ENCODE measurements at places on chromosomes 3 and 15.
A peak's percentile ranks its signal among the peaks of the same experiment; 100 is the strongest.

DNA sequence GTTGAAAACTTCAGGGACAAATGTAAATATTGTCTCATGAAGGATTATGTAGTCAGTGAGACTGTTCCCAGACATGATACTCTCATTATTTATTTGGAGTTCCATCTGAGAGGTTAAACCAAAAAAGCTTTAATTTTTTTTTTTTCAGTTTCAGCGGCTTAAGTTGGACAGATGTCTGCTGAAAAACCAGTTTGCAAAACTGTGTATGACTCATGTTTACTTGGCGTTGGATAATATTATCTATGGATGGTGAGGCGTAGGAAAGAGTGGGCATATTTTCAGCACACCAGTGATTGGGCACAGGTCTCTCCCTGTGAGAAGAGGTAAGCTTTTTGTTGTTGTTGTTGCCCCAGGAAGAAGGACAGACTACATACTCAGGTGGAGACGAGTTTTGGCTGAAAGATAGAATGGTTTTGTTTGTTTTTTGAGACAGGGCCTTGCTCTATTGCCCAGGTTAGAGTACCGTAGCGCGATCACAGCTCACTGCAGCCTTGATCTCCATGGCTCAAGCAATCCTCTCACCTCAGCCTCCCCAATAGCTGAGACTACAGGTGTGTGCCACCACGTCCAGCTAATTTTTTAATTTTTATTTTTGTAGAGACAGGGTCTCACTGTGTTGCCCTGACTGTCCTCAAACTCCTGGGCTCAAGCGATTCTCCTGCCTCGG is 16.4 kb upstream of the ANXA2 start:
- no peak for DNase-seq

DNA sequence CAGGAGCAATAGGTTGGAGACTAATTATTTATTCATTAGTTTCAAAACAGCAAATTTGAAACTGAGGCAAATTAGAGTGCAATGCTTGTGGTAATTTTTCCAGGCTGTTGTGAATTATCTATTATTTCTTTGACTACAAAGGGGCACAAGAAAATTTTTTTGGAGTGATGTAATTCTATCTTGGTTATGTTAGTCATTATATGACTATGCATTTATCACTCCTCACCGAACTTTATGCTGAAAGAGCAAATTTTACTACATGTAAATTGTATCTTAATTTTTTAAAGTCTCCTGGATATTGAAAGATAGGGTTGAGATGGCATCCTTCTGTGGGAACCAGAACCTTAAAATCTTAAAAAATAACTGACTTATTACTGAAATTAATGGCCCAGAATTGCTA is 320.0 kb upstream of the ROBO1 start:
- DNase-seq = no peak

DNA sequence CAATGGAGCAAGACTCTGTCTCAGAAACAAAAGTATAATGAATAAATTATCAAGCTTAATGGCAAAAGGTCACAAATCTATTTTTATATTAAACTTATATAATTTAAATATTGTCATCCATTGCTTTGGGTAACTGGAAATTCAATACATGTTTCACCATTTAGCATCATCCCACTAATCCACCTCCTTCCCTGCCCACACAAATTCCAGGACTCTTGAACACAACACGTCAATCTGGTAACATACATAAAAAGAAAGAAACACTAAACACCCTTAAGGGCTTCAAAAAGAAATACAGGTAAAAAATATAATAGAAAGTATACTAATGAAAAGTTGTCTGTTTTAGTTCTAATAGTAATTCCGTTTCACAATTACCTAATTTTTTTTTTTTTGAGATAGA is 149.4 kb downstream of the STAG1 start:
- no peak for DNase-seq

DNA sequence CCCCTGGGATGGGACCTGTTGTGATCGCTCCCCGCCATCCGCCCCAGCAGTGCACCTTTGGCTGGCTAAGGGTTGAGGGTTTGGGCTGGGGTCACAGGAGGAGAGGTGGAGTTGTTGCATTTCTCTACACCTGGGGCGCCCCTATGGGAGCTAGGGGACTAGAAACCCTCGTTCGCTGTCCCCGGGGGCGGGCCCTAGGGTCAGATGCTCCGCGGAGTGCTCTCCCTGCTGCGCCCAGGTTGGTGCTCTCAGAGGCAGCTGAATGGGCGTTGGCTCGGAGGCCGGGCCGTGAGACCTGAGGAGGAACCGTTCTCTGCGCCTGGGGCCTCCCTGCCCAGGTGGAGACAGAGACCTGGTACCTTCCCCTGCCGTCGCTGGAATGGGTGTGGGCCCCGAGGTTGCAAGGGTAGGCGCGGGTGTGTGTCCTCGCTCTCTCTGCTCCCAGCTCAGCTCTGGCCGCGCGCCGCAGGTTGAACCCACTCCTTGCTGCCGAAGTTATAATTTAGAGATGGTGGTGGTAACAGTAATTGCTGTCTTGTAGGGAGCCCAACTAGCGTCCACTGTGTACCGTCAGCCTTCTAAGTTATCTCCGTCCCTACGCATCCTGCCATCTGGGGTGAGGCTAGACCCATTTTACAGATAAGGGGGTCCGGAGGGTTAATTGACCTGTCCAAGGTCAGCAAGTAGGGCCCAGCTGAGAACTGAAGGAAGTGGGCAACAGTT is 965 bp downstream of the FLNB start:
- DNase-seq = no peak

DNA sequence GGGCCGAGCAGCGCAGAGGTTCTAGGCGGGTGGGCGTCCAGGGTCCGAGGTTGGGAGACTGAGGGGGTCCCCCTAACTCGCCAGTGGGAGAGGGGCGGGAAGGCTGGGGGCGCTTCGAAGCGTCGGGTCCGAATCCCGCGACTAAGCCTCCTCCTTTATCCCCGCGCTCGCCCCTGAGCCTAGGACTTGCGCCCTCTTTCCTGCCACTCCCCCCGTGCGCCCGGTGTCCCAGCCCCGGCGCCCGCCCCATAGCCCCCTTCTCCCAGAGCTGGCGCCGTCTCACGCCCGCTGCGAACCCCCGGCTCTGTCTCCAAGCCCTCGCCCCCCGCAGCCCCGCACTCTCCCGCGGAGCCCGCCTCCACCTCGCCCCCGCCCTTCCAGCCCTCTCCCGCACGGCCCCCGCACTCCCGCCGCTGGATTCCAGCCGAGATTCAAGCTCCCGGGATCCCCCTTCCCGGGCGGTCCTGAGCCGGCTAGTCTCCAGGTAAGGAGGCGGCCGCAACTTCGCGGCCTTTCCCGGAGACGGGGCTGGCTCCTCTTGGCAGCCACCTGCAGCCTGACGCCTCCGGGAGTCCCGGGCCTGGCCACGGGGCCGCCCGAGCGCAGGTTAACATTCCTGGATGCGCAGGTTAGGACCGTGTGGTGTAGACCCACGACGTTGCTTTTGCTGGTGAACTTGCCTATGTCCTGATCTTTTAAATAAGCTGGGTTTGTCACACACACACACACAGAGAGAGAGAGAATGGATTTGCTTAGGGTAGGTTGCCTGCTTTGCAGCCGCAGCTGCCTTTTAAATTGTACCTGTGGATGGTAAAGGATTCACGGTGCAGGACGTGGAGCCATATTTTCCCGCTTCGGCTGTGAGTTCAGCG is 563 bp downstream of the PXYLP1 start:
- DNase-seq = peak; percentile 76

DNA sequence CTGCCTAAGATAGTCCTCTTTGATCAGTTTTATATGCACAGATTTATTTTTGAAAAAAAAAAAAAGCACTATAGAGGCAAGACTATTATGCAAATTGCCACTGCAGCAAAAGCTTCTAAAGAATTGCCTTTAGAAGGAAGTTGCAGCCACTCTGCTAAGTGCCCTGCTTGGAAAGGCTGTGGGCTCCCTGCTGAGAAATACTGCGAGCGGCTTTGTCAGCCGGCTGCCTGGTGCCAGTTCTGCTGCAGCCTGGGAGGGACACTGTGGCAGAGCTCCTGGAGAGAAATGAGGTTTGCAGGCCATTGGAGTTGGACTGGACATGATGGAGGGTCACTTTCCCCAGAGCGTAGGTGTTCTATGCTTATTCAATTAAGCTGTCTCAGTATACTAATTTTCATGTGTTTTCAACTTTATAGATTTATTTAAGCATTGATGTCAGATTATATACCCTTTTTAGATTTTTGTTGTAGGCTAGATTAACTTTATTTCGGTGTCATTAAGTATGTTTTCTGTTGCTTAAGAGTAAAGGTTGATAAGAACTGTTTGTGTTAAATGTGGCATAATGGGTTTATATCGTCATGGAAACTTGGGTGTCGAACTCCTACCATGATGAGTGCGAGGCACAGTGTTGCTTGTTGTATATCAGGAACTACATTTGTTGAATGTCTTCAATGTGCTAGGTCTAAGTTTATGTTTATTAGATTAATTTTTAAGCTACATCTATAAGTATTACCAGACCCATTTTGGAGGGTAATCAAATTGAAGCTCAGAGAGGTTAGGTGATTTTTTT is 6.6 kb downstream of the MAP2K5 start:
- peak; percentile 58 for DNase-seq

- no peak for DNase-seq
These were observed 205.8 kb downstream of the SLCO3A1 start for GRCh38 chr15:92059036-92059970.

DNA sequence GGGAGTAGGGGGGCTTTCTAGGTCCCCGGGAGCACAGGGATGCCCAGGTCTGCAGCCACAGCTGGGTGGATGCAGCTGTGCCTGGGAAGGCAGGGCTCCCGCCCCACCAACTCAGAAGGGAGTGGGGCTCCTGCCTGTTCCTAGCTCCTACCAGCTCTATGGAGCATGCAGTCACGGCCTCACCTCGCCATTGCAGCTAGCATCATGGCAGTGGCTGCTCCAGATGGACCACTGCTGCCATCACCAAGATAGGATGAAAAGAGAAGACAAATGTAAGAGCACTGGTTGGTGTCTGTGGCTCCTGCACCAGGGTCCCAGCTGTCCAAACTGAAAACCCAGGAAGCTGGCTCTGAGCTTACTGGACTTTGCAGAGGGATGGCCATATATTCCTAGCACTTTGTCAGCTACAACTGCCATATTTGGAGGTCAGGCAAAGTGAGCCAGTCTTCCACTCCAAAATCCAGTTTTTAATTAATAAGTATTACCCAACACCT is 3.0 kb upstream of the LIMD1 start:
- no peak for DNase-seq

DNA sequence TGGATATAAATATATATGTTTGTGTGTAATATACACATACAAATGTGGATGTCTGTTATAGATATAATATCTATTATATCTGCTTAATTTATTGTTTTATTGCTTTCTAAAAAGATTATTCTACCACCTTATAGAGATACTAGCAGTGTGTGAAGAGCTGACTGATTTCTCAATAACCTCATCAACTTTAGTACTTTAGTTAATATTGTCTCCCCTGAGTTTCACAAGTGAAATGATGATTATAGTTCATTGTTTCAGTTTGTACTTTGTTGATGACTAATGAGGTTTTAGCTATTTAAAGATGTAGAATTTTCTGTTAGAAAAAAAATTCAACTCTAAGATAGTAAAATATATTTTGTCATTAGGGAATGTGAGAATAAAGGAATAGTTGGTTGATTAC is 11.4 kb downstream of the RSRC1 start:
- no peak for DNase-seq

DNA sequence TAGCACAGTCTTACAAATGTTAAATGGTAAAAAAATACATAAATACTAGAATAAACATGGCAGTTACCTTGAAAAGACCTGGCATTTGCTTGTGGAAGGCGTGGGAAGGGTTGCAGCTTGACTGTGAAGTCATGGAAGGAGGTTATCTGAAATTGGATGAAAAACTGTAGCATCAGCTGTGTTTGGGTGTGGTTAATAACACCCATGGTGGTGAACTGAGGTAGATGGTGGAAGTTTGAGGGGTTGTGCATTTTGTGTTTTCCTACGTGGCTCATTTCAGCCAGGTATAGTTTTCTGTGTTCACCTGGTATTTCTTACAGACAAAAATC is 46.5 kb downstream of the PSMD6 start:
- DNase-seq = no peak

GRCh38 chr15:88487796-88488523 is 20.5 kb downstream of the MRPS11 start:
- DNase-seq = no peak

GRCh38 chr3:29679944-29680343 is 399.1 kb downstream of the RBMS3 start:
- DNase-seq = no peak

- no peak for DNase-seq
These were observed 218.8 kb downstream of the UBE2E2 start for GRCh38 chr3:23421811-23422516.

DNA sequence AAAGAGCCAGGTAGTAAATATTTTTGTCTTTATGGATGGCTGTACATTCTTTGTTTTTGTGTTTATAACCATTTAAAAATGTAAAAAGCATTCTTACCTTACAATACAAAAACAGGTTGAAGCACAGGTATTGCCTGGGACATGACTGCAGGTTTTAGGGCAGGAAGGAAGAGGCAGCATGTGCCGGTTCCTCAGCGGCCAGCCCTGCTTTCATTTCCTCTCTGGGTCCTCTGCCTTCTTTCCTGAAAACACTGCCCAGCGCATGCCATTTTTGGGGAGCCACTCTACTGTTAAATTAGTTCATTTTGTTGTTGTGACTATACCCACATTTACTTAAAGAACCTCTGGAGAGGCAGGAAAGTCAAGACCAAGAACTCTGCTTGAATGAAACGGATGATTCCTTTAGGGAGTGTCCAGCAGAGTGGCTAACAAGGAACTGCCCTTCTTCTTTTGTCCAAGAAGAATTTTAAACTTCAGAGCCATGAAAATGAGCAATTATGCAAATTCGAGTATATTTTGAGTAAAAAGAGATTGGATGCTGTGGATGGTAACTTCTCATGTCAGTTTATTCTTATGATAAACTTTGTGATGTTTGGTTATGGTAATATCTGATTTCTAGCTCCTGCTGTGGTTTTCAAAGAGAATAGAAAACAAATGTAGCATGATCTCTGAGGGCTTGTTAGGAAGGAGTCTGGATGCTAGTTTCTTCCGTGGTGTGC is 52.7 kb downstream of the SACM1L start:
- DNase-seq = no peak

DNA sequence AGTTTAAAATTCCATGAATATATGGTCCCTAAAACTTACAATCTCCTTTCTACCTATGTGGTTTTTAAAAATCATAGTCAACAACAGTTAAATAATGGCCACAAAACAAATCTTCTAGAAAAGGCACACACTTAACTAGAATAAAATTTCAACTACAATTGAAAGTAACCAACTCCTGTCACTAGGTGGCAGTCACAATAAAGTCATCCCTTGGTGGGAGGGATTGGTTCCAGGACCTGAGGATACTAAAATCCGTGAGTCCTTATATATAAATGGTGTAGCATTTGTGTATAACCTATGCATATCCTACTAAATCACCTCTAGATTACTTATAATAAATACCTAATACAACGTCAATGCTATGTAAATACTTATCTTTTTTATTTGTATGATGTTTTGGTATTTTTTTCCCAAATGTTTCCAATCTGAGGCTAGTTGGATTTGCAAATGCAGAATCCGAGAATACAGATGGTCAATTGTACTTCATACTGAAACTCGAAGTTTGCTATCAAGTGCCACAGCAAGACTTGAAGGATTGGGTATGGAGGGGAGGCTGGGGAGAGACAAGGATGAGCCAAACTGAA is 172.6 kb downstream of the FMN1 start:
- no peak for DNase-seq

Measured in islet precursor cell (in vitro differentiated cells).